DMS53 (cell line): ENCODE measurements at places on chromosomes 12 and 14.

DNA sequence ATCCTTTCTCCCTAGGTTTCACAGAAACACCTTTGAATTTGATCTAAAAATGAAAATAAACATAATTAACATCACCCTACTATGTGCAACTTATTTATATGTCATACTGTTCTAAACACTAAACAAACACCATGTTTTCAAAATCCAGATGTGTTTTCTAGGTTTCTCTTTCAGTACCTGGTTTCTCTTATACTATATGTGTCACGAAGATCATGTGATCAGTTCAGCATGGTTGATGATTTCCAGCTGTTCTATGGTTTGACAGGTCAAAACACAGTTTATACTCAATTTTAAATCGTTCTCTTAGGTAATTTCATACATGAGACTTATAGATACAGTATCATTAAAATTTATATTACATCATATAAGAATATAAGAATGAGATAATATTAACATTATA lies 373.1 kb downstream of the SOX5 start:
- no peak for DNase-seq

- no peak for DNase-seq
Observed at GRCh38 chr14:35543006-35543405, 9.0 kb downstream of the INSM2 start.

GRCh38 chr12:67789266-67789665 lies 140.7 kb downstream of the DYRK2 start:
- DNase-seq: no peak

DNA sequence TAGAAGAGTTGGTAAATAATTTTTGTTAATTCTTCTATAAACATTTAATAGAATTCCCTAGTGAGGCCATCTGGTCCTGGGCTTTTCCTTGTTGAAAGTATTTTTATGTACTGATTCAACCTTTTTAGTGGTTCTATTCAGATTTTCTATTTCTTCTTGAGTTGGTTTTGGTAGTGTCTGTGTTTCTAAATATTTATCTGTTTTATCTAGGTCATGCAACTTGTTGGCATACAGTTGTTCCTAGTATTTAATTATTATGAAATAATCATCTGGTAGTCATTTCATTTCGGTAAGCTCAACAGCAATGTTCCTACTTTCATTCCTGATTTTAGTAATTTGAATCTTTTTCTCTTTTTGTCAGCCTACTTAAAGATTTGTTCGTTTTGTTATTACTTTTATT lies 234.1 kb upstream of the GARIN2 start:
- no peak for DNase-seq

DNA sequence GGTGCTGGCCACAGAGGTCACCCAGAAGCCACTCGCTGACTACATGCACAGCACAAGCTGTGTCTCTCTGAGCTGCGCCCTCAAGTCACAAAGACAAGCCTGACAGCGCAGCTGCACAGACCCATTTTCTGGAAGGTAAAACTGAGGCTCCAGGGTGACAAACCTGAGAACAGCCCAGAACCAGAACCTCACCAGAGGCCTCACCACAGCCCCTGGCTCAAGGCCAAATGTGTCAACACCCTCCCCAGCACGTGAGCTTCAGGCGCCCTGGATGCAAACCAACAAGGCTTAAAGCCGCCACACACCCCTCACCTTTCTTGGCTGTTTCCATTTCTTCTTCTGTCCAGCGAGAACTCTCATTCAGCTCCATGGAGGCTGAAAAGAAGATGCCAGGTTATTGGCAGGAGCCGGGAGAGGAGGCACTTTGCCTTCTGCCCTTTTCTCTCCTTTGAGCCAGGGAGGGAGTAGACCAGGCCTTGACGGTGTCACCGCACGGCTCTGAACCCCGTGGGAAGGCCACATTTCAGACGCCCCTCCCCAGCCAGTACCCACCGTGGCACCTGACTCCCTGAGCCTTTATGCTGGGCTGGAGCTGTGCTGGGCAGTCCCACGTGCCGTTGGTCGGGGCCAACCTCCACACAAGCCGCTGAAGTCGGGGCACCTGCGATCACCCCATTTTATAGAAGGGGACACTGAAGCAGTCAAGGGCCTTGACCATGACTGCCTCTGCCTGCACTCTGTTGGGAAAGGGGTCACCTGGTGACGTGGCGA lies 103.1 kb downstream of the RFLNA start:
- DNase-seq: peak; percentile 41

GRCh38 chr14:103099081-103099732 lies 4.7 kb downstream of the EXOC3L4 start:
- DNase-seq: no peak

- peak; percentile 57 for DNase-seq
Observed at GRCh38 chr12:12432364-12432763, 75.5 kb downstream of the BORCS5 start.

DNA sequence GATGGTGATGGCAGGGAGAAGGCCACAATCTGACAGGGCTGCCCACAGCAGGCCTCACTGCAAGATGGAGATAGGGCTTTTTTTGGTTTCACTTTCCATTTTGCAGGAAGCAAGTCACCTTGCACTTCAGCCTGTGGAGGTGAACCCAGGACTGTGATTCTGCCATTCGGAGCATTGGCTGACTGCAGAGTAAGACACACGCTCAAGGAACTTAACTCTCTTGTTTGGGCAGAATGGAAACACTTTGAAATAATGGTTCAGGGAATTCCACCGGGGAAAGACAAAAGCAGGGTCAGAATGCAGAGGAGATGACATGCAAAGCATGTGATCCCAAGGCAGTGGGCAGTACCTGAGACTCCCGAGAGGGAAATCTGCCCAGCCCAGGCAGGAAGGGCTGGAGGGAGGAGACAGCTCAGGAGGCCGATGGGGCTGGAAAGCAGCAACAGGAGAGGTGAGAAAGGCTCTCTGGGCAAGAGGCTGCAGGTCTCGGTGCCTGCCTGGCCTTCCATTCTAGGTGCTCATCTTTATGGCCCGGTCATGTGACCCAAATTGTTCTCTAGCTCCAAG lies 58.7 kb upstream of the PRMT8 start:
- peak; percentile 100 for DNase-seq

DNA sequence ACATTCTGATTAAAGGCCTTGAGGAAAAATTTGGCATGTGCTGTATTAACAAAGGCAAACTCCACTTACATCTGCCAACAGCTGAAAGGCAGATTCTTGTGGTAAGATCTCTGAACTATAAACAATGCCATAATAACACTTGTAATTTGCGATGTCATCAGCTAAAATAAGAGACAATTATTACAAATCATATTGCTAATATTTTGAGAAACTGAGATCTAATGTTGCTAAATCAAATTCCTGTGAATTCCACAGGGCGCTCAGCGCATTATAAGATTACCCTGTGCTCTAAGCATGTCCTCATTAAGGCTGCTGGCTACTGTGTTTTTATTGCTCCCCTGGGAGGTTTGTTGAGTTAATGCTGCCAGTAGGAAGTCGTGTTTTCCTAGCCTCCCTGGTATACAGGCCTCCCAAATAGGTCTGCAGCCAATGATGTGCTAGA lies 244.8 kb downstream of the DACT1 start:
- no peak for DNase-seq

GRCh38 chr14:36027354-36027753 lies 149.2 kb downstream of the PTCSC3 start:
- DNase-seq: no peak

DNA sequence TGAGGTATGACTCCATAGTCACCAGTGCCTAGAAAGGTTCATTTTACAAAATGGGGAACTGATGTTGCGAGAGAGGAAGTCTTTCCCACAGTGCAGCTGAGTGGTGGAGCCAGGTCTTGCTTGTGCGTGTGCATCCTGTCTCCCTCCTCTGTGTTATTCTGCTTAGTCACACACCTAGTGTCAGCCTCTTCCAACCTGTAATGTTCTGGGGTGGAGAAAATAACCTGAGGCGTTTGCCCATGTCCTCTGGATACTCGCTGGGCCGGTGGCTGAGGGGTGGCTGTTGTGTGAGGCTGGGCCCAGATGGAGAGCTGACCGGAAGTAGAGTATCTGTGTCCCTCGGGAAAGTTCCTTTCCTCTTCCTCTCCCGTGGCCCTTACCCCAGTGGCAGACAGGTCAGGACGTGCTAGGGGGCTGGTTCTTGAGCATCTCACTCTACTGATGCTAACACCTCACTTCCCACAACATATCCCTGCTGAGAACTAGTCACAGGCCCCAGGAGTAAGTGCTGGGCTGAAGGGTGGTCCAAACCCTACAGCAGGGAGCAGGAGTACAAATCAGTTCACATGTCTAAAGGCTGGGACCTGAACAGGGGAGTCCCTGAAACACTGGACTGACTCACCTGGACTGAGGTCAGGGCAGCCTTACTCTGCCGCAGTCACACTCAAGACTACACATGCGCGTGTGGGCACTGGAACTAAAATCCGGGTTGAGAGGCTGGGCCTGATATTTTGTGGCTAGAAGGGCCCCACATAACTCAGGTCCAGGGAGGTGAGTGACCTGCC lies 7.0 kb downstream of the MLF2 start:
- DNase-seq: peak; percentile 41

DNA sequence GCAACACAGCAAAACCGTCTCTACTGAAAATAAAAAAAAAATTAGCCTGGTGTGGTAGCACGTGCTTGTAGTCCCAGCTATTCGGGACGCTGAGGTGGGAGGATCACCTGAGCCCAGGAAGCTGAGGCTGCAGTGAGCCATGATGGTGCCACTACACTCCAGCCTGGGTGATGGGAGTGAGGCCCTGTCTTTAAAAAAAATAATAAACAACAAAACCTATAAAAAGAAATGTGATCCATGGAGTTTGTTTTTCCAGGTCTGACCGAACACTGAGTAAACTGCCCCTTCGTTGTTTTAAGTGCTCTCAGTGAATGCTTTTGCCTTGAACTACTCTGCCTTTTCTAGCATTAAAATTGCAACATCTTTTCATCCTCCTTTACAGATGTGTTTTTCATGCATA lies 76.8 kb downstream of the TESC start:
- no peak for DNase-seq

GRCh38 chr12:50775251-50775650 lies 11.3 kb downstream of the ATF1 start:
- DNase-seq: no peak

DNA sequence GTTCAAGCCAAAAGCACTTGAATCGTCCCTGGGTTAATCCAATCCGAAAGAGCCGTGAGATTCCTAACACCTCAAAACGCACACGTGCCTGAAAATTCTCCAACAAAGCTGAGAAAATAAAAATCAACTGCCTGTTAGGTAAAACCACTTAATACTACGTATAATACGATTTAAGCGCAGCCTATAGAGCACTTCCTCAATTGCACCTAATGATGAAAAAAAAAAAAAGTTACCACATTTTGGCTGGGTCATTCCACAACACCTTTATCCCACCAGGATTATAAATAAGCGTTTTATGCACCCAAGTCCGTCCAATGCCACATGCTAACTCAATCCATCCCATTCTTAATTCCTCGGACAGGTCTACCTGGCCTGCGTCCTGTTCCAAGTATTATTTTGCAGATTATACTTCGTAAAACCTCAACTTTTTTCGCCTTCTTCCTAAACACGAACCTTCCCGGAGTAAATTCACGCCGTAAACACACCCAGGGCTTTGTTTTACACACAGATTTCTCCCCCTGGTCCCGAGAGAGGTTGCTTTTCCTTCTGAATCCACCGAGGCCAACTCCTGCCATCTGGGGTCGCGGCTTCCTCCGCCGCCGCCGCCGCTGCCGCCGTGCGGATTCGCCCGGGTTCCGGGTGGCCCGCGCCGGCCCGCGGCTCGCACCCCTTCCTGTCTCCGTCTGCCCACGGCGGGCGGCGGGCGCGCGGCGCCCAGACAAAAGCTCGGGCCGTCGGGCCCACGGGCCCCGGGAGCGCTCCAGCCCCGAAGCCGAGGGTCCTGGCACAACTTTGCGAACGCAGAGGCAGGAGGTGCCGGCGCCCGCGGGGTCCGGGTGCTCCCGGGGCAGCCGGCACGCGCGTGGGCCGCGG lies 66.2 kb downstream of the RNF34 start:
- DNase-seq: peak; percentile 56

DNA sequence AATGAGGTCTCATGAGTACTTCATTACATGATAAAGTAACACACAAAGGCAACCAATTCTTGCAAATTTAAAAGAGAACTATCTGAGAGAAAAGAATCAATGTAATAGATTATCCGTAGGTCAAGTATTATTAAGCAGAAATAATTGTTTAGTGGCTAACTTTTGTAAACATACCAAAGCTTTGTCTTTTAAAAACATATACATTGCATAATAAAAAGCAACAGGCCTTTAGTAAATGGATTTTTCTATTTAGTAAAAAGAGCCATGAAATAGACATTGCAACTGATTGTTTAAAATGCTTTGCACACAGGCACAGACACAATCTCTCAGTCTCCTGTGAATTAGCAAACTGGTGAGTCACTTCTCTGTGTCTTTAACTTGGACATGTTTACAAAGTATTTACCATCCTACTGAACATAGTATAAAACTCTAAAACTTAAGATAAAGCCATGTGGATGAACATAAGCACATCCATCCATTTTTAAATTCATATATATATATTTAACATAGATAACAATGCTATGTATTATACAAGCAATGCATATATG lies 518.7 kb upstream of the MGAT4C start:
- DNase-seq: peak; percentile 12

DNA sequence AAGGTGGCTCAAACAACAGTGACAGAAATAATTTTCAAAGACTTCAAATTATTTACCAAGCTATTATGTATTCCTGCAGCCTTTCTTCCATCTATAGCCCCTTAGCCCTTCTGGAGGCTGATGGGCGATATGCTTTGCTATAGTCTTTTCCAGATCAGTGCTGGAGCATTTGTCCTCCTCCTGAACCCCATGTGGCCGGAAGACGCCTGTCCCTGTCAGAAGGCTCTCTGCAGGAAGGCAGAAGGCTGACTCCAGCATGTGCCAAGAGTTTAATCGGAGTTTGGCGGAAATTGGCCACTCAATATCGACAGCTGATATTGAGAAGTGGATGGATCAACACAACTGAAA lies 49.3 kb upstream of the MAX start:
- no peak for DNase-seq

GRCh38 chr14:53180272-53181221 lies 27.4 kb upstream of the DDHD1 start:
- no peak for DNase-seq
